ENCODE measurements at places on chromosomes 4 and X.

- no peak for DNase-seq
These were observed 418.2 kb downstream of the CCSER1 start for GRCh38 chr4:90545380-90545779.

DNA sequence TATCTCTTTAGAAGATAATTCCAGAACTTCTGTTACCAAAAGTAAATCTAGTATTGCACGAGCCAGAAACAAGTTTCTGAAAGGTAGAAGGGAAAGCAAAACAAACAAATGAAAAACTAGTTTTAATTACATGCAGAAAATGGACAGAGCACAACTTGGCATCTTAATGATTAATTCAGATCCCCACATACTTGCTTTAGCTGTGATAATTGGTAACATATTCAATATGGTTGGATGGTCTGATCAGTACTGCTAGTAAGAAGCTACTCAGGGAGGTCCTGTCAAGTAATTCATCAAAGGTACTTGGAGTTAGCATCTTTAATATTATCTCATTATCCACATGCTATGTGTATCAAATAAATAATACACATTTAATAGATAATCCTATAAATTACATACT lies 204.3 kb downstream of the TRAM1L1 start:
- no peak for DNase-seq

DNA sequence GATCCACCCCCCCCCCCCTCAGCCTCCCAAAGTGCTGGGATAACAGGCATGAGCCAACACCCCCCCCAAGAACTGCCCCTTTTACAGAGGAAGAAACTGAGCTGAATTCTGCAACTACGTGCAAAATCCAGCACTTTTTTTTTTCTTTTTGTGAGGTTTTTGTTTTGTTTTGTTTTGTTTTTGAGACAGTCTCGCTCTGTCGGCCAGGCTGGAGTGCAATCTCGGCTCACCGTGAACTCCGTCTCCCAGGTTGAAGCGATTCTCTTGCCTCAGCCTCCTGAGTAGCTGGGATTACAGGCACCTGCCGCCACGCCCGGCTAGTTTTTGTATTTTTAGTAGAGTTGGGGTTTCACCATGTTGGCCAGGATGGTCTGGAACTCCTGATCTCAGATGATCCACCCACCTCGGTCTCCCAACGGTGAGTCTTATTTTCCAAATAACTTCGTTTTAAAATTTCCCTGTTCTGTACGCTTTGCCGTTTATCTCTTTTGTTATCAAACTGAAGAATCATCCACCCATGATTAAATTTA lies 4.9 kb downstream of the CRLF2 start:
- no peak for DNase-seq

DNA sequence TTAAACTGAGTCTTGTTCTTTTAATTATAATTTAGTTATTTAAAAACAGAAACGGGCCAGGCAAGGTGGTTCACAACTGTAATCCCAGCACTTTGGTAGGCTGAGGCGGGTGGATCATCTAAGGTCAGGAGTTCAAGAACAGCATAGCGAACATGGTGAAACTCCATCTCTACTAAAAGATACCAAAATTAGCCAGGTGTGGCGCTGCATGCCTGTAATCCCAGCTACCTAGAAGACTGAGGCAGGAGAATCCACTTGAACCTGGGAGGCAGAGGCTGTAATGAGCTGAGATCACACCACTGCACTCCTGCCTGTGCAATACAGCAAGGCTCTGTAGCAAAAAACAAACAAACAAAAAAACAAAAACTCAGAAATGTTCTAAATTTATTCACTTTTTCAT lies 852.9 kb downstream of the TECRL start:
- no peak for DNase-seq

- DNase-seq = no peak
These were observed 2224.0 kb upstream of the AGA start for GRCh38 chr4:179666226-179666625.

DNA sequence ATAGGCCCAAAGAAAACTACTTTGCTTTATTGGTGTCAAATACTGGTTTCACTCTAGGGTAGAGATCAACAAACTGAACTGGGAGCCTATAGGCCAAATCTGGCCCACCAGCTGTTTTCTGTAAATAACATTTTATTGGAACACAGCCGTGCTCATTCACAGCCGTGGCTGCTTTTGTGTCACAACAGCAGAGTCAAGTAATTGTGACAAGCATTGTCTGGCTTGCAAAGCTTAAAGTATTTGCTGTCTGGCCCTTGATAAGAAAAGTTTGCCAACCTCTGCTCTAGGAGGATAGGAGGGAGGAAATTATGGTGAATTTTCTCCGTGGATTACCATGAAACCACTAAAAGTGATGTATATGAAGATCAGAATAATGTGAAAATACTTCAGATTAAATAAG lies 53.4 kb downstream of the GPAT3 start:
- DNase-seq = no peak

DNA sequence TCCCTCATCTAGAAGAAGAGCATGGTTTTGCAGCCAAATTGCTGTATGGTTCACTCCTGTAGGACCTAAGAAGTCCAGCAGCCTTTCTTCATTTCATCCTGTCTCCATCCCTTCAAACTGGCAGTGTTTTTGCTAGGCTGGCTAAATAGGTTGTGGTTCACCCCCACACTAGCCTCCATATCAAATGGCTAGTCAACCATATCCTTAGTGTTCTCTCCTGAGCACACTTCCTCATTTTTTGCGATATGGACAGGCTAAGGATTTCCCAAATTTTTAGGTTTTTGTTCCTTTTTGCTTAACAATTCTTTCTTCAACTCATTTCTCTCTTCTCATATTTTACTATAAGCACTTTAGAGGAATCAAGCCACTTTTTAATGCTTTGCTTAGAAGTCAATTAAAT lies 98.8 kb upstream of the NOCT start:
- DNase-seq = no peak

DNA sequence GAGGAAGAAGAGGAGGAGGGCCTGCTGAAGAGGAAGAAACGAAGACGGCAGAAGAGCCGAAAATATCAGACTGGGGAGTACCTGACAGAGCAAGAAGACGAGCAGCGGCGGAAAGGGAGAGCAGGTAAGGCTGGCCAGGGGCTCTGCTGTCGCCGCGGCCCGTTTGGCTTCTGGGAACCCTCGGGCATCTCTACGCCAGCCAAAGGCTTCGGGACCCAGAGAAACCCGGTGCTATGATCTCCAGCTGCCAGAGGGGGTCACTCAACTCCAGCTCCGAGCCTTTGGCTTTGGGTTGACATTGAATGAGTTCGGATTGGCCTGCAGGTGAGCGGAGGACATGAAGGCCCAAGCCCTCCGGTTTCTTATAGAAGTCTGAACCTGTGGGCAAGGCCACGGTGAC lies 42.8 kb downstream of the BCORL1 start:
- no peak for DNase-seq

DNA sequence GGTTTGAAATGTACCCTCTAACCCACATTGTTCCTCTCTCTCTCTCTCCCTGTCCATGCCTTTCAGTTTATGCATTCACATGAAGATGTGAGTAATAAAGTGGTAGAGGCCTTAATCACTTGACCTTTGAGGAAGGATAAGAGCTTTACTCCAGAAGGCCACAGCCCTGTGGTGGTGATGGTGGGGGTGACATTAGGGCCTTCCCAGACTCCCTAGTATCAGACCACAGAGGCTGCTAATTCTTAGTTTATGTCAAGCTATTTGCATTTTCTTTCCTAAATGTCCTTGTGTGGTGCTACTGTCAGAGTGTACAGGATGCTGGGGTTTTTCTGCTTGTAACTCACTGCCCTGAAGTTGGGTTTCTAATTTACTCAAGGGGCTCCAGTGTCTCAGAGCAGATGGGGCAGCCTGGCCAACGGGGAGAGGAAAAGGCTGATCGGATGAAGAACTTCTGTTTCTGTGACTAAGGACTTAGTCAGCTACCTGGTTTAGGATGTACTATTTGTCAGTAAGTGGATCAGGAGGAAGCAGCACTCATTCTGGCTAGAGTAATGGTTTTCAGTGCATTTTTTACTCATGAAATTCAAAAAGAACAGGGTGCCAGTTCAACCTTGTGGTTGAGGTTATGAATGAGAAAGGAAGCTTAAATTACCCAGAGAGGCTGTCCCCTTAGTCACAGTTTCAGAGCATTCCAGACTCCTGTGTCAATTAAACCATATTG lies 509.6 kb upstream of the DIPK2B start:
- DNase-seq = peak; percentile 51

GRCh38 chr4:159451006-159451405 lies 348.1 kb downstream of the RAPGEF2 start:
- no peak for DNase-seq

DNA sequence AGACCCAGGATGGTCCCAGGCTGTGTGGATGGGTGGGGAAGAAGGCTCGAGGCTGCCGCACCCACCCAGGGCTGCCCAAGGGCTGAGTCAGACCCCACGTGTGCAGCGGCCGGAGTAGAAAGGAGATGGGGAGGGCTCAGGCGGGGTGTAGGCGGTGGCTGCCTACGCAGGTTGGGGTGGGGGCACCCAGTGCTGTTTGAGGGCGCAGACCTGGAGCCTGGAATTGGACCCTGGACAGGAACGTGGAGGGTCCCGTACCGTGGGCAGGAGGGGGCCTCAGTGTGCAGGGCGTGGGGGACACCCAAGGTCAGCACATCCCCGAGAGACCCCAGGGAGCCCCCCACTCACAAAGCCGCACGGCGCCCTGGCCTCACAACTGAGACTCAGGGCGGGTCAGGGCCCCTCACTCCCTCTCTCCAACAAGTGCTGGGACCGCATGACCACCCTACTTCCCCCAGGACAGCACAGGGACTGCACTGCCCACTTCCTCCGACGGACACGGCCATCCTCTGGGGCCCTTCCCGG lies 79.9 kb downstream of the FAM53A start:
- DNase-seq = no peak

DNA sequence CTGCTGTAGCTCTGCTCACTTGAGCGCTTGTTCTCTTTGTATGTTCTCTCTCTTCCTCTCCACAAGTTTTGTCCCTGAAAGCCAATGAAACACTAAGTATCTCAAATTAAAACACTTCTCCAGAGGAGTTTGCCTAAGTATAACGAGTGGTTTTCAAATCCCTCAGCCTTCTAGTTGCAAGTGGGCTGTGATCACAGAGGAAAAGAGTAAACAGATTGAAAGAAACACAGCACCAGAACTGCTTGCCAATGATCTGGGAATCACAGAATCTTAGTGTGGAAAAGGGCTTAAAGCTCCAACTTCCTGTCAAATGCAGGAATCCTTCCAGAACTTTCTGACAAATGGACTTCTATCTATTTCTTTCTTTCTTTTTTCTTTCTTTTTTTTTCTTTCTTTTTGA lies 4.8 kb upstream of the PRSS12 start:
- DNase-seq = no peak
